ENCODE measurements at places on chromosomes 6 and 20. TPM values are rescaled to one million over a fixed set of nuclear protein-coding genes. Genes with fewer than 3 reads are reported as not detected.

DNA sequence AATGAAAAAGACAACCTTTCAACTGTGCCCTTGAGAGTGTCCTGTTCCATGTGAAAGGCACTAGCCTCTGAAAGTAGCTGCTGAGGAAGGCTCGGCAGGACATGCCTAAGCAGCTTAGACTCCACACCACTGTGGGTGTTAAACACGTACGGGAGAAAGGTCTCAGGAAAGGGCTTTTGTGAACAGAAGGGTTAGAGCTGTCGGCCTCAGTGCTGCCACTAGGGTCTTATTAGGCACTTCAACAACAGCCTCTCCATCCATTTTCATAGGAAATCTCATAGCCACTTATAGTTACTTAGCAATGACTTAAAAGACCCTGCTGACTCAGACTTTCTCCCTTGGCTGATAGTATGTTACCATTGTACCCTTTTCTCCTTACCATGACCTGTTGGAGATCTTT, 662.8 kb downstream of the TBC1D32 start:
- no peak for DNase-seq

GRCh38 chr20:36462440-36463211, 78.7 kb upstream of the MYL9 start:
- DNase-seq: peak; percentile 67

The CEP162 gene
- total RNA-seq: 14.4 TPM

GRCh38 chr6:53020005-53020744, 25.1 kb upstream of the GSTA4 start:
- no peak for DNase-seq

GRCh38 chr6:20853828-20854227, 319.6 kb downstream of the CDKAL1 start:
- no peak for DNase-seq

GRCh38 chr6:75556240-75556639, 45.4 kb upstream of the SENP6 start:
- DNase-seq: no peak

The CST3 gene
- 317 TPM for total RNA-seq

DNA sequence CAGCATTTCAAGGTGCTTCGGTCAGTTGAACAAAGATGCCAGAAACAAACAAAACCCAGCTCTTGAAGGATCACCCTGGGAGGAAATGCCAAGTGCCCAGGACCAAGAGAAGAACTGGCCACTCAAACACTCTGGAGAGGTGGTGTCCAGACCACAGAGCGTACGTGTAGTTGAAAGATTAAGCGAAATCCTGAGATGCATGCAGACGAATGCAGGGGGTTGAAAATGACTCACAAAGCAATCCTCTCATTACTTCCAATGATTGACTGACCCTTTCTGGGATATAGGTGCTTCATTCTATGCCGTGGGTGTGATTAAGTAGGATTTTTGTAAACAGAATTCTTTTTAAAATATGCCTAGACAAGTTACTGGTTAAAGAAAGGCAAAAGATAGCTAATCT, 71.5 kb upstream of the ATXN1 start:
- DNase-seq: no peak

- no peak for DNase-seq
Measured at GRCh38 chr6:44332585-44332984, 9.9 kb upstream of the SPATS1 start.

- no peak for DNase-seq
Measured at GRCh38 chr6:157032923-157033322, 255.7 kb downstream of the ARID1B start.

DNA sequence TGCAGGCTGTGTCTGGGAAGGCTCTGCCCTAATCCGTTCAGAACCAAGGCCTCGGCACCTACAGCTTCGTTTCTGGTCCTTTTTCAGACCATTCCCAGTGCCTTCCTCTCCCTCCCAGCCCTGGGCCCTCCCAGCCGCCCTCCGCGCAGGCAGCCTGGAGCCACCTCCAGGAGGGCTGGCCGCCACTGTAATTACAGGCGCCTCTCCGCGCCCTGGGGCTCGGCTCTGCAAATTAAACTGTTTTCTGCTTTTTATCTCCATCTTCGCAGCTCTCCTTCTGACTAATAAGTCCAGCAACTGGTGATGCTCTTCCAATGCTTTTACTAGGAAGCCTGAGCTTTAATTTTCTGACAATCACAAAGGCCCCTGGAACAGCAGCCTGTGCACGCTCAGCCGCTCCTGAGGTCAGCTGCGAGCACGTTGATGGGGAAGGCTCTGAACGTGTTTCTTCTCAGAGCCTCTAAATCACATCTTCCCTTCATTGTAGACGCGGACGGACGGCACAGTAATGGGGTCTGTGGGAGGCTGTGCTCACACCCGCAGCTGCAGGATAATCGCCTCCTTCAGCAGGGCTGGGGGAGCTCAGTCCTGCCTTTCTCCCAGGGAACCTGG, 194.6 kb downstream of the DLL1 start:
- DNase-seq: peak; percentile 2

Data from ovary (tissue), 10 donors.